ENCODE measurements at places on chromosomes 3 and 15. TPM values are rescaled to one million over a fixed set of nuclear protein-coding genes. Genes with fewer than 3 reads are reported as not detected.

The EPHB1 gene
- 1.3 TPM for total RNA-seq

The SCAMP2 gene
- 55.2 TPM for total RNA-seq

The ZNF660 gene
- not detected for total RNA-seq

The ACOX2 gene
- not detected for total RNA-seq

The MAP6D1 gene
- total RNA-seq: 1.1 TPM

The FGF12 gene
- total RNA-seq: 1.5 TPM

The PLCH1 gene
- total RNA-seq: not detected

The FBXW12 gene
- 0.37 TPM for total RNA-seq

The LEKR1 gene
- total RNA-seq: not detected

The HACL1 gene
- total RNA-seq: 22.0 TPM

GRCh38 chr3:177424521-177424920, 227.2 kb upstream of the TBL1XR1 start:
- DNase-seq: no peak

DNA sequence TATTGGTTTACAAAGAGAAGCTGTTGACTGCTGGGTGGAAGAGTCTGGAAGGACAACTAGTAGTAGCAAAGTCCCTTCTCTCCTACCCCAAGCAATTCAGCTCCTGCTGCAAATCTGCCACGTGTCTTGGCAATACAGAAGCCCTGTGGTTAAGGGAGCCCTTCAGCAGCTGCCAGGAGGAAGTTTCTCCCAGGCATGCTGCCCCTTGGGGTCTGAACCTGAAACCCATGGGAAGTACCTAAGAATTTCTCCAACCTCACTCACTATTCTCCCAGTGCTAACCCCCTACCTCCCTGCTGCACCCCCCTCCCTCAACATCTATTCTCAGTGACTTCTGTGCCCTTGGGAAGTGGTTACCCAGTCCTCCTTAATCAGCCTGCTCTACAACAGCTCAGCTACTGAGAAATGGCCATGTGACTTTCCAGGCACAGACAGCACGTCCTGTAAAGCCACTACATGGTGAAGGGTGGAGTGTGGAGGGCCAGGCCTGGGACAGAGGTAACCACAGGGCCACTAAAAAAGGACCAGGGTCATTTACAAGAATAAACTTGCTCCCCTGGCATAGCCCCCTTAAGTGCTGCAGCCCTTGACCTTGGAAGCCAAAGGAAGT, 316.6 kb downstream of the NTRK3 start:
- no peak for DNase-seq

- DNase-seq: no peak
These were observed 29.4 kb downstream of the SLC22A14 start for GRCh38 chr3:38311476-38311875.

GRCh38 chr3:106715286-106715685, 662.0 kb upstream of the CCDC54 start:
- no peak for DNase-seq

GRCh38 chr3:112759681-112760080, 87.0 kb downstream of the CD200R1L start:
- no peak for DNase-seq

GRCh38 chr15:70269311-70269911, 171.7 kb upstream of the TLE3 start:
- DNase-seq: no peak

- DNase-seq: no peak
These were observed 40.7 kb upstream of the SCN5A start for GRCh38 chr3:38690185-38690584.

DNA sequence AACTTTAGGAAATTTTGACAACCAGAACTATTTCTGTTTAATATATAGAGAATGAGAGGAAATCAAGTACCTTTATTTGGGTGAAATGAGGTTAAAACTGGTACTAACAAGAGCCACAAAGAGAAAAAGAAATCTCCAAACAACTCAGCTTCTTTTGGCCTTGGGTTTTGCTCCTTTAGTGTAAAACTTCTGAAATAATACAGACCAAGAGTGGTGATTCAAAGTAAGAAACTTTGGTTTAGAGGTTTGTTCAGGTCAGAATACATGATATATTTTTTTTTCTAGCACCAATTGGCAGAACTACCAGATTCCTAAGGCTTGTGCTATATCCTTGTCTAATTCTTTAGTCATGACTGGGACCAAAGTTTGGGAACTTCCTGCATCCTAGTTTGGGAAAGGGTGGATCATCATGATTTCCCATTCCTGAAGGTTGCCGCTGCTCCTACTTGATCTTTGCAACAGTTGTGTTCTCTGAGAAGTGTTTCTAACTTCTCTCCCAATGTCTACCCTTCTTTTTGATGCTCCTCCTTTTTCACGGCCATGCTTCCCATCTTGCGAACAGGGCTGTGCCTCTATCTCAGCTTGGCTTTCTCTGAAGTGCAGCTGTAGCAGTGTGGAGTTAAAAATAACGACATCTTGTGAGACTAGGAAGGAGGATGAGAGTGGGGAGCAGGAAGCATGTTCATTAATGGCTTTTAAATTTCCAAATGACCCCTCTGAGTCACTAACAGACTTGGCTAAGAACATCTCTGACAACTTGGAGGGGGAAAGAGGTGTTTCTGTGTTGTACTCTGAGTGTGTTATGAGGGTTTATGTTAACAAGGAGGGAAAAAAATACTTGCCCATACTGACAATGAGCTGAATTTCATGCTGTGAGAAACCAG, 87.7 kb downstream of the KCNAB1 start:
- no peak for DNase-seq

DNA sequence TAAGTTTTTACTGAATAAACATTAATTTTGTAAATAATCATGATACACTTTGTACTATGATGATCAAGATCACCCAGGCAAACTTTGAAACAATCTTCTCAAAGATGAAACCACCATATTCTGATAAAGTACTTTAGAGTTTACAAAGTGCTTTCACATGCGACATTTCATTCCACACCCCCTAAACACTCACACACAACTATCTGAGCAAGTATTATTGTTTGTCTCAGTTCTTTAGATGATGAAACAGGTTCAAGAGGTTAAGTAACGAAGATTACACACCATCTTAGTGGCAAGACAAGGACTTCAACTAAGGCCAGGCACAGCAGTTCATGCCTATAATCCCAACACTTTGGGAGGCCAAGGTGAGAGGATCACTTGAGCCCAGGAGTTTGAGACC, 37.6 kb downstream of the ZNF148 start:
- no peak for DNase-seq

GRCh38 chr3:151275091-151275490, 3.3 kb downstream of the P2RY14 start:
- DNase-seq: no peak

GRCh38 chr3:195236076-195236798, 34.7 kb downstream of the XXYLT1 start:
- no peak for DNase-seq

GRCh38 chr3:54634122-54634469, 293.8 kb downstream of the LRTM1 start:
- DNase-seq: no peak

DNA sequence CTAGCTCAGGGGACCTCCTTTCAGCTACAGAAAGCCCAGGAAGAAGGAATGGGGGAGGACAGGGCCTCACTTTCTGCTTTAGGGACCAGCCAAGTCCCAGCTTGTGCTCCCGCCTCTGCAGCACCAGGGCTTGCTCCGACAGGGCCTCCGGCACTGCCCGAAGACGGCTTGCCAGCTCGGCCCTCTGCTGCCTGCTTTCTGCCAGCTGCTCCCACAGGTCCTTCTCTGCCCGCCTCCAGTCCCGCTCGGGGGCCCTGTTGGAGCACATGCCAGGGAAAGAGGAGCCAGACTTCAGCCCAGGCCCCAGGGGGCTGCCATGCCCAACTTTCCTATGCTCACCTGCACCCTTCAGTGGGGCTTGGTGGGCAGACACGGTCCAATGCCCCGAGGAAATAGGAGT, 4.3 kb upstream of the CLK3 start:
- no peak for DNase-seq

- DNase-seq: no peak
These were observed 8.4 kb upstream of the LXN start for GRCh38 chr3:158680861-158681260.

GRCh38 chr3:21672303-21672702, 78.7 kb downstream of the ZNF385D start:
- no peak for DNase-seq

DNA sequence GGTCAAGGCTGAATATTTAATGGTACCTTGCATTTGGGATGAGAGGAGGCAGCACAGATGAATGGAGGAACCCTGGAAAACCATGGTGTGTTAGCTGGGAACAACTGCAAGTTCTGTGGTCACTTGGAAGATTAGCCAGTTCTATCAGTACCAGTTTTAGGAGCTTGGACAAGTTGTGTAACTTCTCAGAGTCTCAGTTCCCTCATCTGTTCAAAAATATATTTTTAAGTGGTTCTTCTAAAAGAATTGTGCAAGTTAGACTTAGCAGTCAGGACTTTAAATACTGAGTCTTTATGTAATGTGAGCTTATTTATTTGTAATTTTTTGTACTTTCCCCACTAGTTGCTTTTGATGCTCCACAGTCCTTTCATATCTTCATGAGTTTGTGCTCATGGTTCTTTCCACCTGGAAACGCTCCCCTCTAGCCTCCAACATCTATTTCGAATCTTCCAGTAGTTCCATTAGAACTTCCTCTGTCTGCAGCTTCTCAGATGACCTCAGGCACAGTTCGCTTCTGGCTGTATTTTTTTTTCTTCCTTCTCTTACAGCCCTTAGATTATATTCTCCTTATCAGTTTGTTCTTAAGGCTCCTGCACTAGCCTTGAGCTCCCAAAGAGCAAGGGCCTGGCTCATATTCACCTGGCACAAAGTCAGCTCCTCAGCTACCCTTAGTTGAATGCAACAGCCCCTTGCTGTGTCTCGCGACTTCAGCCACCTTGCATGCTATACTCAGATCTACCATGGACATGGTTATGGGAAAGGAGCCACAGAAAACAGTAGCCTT, 27.1 kb downstream of the ITPR1 start:
- DNase-seq: no peak

DNA sequence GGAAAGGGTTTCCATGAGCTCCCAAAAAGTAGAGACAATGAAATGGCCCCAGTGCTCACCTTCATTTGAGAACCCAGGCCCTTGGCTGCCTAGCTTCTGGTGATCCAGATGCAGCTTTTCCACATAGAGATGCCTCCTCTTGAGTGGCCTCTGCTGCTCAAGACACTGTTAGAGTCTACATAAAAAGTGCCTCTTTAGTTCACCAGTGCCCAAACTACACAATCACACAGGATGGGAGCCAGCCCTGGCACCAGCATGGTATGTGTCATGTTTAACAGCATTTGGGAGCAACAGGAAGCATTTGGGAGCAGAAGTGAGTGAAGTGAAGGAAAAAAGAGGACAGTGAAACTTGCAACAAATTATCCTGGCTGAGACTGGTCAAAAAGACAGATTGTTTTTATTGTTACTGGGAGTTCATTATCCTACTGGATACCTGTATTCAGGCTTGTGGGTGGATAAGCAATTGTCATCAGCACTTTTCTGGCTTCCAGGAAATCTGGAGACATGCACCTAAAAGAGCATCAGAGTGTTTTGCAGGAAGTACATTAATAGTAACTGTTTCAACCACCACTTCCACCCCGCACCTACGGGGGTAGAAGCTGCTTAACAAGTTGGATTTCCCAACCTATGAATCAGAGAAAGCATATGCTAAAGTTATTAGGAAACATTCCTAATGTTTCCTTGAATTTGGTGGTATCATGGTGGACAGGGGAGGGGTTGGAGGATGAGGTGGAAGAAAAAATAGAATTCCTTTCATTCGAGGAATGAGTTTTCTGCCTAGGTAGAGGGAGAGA, 416.2 kb downstream of the IGSF11 start:
- DNase-seq: no peak

- DNase-seq: no peak
These were observed 755.8 kb downstream of the ROBO1 start for GRCh38 chr3:79011821-79012529.

GRCh38 chr15:91870876-91871537, 17.5 kb downstream of the SLCO3A1 start:
- DNase-seq: no peak

Data from OCI-LY7 (cell line).